ENCODE measurements at places on chromosomes 2 and 18.

DNA sequence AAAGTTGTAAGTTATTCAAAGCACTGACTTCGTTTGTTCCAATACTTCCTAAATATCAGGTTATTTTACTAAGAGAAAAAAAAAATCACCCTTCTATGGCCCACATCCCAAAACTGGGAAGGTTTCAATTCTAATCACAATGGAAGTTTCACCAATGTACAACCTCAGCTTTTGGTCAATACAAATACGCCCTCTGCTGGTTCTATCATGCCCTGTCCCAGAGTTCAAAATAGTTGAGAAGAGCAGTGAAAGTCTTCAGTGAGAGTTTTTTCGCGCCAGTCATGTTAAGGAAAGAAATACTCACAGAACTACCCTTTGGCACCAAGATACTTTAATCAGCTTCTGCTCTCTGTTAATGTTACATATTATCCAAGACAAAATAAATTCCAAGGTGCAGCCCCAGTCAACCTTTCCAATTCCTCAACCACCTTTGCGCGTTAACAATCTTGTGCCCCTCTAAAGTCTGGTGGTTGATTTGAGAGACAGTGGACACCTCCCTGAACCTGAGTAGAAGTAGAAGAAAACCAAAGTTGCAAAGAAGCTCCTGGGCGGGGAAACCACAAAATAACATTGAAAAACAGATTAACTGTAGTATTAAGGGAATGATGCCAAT is 59.9 kb downstream of the SUMO1 start:
- no peak overlapping the region for H3K27ac ChIP-seq
- H3K27me3 ChIP-seq = no peaks in the 10 kb centered on the region
- no peak for DNase-seq
- no peaks in the 10 kb centered on the region for H3K36me3 ChIP-seq

DNA sequence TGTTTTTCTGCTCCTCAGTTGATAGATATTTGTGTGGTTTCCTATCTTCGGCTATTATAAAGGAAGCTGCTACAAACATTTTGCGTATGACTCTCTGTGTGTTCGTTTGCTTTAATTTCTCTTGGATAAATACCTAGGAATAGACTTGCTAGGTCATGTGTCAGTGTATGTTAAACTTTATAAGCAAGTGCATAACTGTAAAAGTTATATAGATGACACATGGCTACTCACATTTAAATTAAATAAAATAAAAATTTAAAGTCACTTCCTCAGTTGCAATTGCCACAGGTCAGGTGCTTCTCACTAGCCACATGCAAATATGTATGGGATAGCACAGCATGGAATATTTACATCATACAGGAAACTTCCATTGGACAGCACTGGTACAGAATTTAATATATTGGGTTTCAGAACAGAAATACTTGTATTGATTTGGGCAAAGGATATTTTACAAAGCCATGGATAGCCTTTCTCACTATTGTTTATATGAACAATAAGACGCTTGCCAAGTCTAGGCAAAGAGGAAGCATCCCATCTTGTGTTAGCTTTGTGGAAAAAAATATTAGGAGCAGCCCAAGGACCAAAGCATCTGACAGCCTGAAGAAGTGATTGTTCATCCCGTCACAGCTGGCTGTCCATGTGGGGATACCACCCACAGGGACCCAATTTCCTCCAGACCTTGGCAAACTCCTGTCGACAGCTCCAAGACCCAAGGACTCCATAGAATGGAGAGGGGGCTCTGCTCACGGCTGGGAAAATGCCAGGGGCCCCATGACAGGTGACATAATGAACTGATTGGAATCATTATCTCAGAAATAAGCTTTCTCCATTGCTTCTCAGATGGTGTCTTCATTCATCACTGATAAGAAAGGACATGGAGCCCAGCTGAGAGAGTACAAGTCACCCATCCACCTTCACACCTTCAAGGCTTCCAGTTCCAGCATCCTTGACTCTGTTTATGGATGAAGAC is 196.7 kb downstream of the SH3BP4 start:
- no peaks in the 10 kb centered on the region for H3K4me1 ChIP-seq
- no peak overlapping the region for H3K27ac ChIP-seq
- no peak overlapping the region for H3K4me3 ChIP-seq
- no peaks in the 10 kb centered on the region for H3K27me3 ChIP-seq
- no peak for DNase-seq

DNA sequence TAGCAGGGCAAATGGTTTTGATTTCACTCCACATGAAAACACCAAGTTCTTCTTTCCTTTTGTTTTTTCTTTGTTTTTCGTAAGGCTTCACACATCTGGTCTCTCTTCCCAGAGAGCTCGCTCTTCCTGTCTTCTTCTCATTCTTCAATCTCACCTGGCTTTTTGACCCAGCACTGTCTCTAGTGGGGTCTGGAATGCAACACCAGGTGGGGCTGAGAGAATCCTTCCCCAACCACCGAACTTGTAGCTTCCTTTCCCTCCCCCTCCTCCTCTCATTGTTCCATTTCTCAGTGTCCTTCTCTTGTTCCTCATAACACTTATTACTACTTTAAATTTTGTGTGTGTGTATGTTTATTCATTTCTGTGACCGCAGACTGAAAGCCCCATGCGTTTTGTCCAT is 13.5 kb upstream of the PIEZO2 start:
- H3K36me3 ChIP-seq = no peaks in the 10 kb centered on the region
- H3K4me3 ChIP-seq = no peak overlapping the region
- no peaks in the 10 kb centered on the region for H3K27me3 ChIP-seq
- no peaks in the 10 kb centered on the region for H3K4me1 ChIP-seq
- H3K27ac ChIP-seq = no peak overlapping the region
- no peak for DNase-seq

GRCh38 chr2:237483018-237483731 is 3.9 kb upstream of the MLPH start:
- no peaks in the 10 kb centered on the region for H3K27me3 ChIP-seq
- H3K4me1 ChIP-seq = peaks cover 7% of the 10 kb centered on the region
- no peaks in the 10 kb centered on the region for H3K36me3 ChIP-seq
- DNase-seq = no peak
- peak overlapping the region; percentile 34 for H3K27ac ChIP-seq

- no peak overlapping the region for H3K4me3 ChIP-seq
- H3K27me3 ChIP-seq = no peaks in the 10 kb centered on the region
- H3K36me3 ChIP-seq = no peaks in the 10 kb centered on the region
- DNase-seq = no peak
- H3K27ac ChIP-seq = no peak overlapping the region
- H3K4me1 ChIP-seq = no peaks in the 10 kb centered on the region
Measured at GRCh38 chr2:108458082-108458481, 9.1 kb downstream of the GCC2 start.

GRCh38 chr2:96665083-96665569 is 22.6 kb downstream of the FER1L5 start:
- no peak overlapping the region for H3K27ac ChIP-seq
- no peaks in the 10 kb centered on the region for H3K27me3 ChIP-seq
- no peaks in the 10 kb centered on the region for H3K36me3 ChIP-seq
- H3K4me1 ChIP-seq = no peaks in the 10 kb centered on the region
- H3K4me3 ChIP-seq = no peak overlapping the region

GRCh38 chr2:75632091-75632701 is 14.4 kb upstream of the MRPL19 start:
- DNase-seq = no peak
- peak overlapping the region; percentile 59 for H3K27ac ChIP-seq
- H3K27me3 ChIP-seq = no peaks in the 10 kb centered on the region

Measured in ovary (tissue), 10 donors.